Activated T-cell treated with anti-CD3 and anti-CD28 coated beads, Interleukin-2, amount 50 U/mL, for 4 hours (primary cell): ENCODE measurements at places on chromosomes 1 and 21.

- no peak for DNase-seq
These were observed 3.0 kb upstream of the MAN1A2 start for GRCh38 chr1:117364240-117364639.

GRCh38 chr1:116474921-116475849 lies 95.6 kb downstream of the CD58 start:
- no peak for DNase-seq

GRCh38 chr1:1973716-1974642 lies 29.6 kb downstream of the CFAP74 start:
- no peak for DNase-seq

- no peak for DNase-seq
These were observed 83.4 kb downstream of the ADSS2 start for GRCh38 chr1:244368279-244368678.

GRCh38 chr1:78040484-78041089 lies 5.2 kb upstream of the GIPC2 start:
- DNase-seq, result no peak

DNA sequence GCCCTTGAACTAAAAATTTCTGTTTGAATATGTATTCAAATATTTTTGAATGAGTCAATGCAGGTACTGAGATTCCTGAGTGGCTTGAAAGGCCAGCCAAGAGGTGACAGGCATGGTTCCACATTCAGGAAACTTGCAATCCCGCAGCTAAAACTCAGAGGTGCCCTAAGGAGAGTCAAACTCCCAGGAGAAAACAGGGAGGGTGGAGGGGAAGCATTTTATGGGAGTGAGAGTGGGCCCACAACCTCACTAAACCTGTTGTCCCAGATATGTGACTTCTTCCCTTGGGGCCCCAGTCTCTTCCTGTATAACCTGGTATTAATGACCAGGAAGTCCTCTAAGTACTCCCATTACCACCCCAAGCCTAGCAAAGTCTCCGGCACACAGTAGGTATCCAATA lies 189.6 kb downstream of the PLPP3 start:
- DNase-seq, result no peak

DNA sequence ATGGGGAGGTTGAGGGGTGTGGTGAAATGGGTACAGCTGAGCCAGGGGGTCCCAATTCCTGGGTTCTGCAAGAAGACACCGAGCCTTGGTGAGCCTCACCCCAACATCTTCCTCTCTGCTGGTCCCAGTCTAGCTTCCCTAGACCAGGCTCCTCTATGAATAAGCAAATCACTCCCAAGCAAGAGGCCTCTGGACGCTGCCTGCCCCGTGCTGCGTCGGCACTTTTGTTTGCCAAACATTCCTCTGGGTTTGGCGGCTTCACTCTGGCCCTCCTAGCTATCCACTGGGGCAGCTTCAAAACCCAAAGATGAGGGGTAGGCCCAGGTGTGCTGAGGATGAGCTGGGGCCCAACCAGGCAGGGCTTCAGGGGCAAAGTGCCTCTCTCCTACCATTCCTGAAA lies 137.1 kb upstream of the CD34 start:
- no peak for DNase-seq

DNA sequence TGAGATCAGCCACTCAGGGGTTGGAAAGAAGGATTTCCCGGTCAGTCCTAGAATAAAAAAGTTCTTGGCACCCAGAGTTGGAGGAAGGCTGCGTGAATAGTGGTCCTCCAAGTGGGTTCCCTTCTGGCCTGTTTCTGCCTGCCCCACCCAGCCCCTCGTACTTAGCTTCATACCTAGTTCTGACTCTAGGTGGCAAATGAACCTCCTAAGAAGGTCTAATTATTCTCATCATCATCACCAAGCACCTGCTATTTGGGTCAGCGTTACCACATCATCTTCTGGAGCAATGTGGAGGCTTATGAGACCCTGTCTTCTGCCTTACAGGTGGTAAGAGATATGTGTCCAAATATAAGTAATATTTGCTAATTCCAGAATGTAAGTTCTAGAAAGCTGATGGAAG lies 35.9 kb upstream of the NFASC start:
- DNase-seq, result no peak

- DNase-seq, result no peak
These were observed 11.6 kb downstream of the LMNA start for GRCh38 chr1:156126043-156126629.
